Activated CD8-positive, alpha-beta memory T cell treated with anti-CD3 and anti-CD28 coated beads, Interleukin-2, amount 50 U/mL, for 48 hours (primary cell): ENCODE measurements at places on chromosomes 7 and 10.

DNA sequence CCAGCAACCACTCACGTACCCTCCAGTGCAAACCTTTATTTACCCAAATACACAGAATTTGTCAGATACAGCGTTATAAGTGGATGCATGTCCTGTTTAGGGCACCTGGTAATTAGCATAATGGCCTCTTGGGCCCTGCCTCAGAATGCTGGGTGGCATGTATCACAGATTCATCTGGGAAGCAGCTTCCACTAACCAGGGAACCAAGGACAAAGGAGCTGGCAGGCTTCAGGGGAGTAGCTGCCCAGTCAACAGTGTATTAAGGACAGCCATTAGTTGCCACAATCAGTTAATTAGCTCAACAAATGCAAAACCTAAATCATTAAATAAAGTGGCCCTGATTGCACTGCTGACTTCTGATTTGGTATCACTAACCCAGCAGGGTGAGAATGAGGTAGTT, 105.7 kb downstream of the RAPGEF5 start:
- DNase-seq, result no peak

GRCh38 chr10:132981173-132981555, 38.8 kb upstream of the CFAP46 start:
- DNase-seq, result no peak

GRCh38 chr7:141291541-141291940, 217.7 kb downstream of the TMEM178B start:
- DNase-seq, result no peak

DNA sequence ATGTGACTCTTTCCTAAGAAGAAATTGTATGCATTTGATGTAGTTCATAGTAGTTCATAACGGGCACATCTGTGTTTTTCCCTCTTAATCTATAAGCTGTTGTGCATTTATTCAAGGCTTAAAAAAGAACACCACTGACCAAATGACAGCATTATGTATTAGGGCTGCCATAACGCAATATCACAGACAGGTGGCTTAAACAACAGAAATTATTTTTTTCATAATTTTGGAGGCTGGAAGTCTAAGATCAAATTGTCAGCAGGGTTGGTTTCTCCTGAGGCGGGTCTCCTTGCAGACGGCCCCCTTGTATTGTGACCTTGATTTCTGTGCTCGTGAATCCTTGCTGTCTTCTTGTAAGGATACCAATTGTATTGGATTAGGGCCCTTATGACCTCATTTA, 627 bp upstream of the SSMEM1 start:
- no peak for DNase-seq

DNA sequence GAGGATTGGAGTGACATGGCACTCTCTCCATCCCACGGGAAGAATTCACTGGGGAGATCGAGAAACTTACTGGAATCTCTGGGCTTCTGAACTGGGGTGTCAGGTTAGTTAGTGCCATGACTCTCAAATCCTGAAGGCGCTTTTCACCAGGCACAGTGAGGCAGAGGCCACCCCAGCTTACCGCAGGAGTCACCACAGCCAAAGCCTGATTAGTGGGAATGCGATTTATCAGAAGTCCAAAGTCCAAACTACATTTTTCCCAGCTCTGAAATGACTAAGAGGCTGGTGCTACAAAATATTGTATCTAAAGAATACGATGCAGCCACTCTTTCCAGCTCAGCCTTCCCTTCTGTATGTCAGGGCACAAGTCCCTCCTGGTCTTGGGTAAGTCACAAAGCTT, 334.8 kb upstream of the SHH start:
- no peak for DNase-seq

GRCh38 chr7:115724400-115725056, 306.0 kb downstream of the TFEC start:
- no peak for DNase-seq

DNA sequence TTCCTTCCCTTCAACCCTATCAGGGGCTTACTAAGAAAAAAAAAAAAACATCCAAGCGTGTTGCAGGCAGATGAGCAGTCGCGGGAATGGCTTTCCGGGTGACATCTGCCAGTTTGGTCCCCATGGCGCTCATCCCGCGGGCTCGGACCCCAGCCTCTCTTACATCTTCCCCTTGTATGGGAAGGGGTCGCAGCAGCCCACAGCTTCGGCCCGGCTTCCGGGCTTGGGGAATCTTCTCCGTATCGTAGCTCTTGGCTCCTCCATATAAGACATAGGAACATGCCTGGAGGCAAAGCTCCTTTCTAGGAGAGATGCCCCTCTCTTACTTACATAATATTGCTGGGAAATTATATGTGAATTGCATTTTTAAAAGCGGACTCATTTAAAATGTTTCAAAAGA, 99.5 kb downstream of the CUX1 start:
- DNase-seq, result no peak

- DNase-seq, result peak; percentile 76
Measured at GRCh38 chr10:22320591-22321155, at the start of gene BMI1. TSS of gene BMI1 (plus strand) at chr10:22321099. CDS start at chr10:22326450, 5,351 bp downstream.

GRCh38 chr7:27941522-27941921, 201.6 kb downstream of the TAX1BP1 start:
- DNase-seq, result no peak

- no peak for DNase-seq
Measured at GRCh38 chr7:158344706-158345300, 242.8 kb downstream of the PTPRN2 start.

- DNase-seq, result no peak
Measured at GRCh38 chr10:54530299-54530698, 270.7 kb downstream of the PCDH15 start.

- no peak for DNase-seq
Measured at GRCh38 chr7:133827707-133828623, 299.2 kb upstream of the LRGUK start.

DNA sequence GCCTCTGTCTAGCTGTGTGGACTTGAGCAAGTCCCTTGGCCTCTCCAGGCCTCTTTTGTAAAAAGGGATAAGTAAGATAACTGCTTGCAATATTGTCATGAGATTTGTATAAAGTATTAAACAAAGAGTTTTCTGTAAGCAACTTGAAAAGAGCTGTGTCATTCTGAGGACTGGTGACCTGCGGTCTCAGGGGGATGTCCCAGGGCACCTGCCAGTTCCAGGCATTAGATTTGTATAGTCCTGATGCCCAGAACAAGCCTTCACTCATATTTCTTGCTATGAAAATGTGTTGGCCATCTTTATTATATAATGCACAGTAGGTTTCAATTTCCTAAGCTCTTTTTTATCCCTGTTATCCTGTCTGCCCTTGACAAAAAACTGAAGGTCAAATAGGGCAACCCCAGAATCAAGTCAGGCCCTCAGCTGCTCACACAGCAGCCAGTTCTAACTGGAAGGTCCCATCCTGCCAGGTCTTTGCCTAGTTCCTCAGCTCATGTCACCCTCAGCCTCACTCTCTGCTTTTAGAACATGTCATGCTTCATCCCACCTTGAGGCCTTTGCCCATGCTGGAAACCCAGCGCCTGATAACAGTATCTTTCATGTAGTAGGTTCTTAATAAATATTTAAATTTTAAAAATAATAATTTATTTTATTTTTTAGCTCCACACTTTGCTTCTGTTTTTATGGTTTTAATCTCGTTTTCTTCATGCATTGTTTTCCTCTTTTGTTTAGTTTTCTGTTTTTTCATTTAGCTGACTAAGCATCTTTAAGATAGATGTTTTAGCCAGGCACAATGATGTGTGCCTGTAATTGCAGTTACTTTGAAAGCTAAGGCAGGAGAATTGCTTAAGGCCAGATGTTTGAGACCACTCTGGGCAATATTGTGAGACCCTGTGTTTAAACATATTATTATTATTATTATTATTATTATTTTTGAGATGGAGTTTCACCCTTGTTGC, 87.5 kb upstream of the ZNF92 start:
- DNase-seq, result no peak

GRCh38 chr7:76507723-76508406, 2.5 kb upstream of the UPK3B start:
- no peak for DNase-seq

GRCh38 chr7:47472444-47473157, 109.3 kb downstream of the TNS3 start:
- no peak for DNase-seq

- no peak for DNase-seq
Measured at GRCh38 chr7:99987846-99988245, 12.0 kb upstream of the AZGP1 start.

DNA sequence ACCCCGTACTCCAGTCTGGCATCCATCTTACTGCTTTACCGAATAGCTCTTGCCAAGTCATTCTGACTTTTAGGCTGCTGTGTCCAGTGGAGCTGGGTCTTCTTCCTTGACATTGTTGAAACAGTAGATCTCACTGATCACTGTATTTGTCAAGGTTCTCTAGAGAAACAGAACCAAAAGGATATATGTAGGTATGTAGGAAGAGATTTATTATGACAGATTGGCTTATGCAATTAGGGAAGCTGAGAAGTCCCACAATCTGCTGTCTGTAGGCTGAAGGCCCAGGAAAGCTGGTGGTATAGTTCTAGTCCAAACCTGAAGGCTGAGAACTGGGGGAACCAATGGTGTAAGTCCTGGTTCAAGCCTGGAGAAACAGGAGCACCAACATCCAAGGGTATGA, 12.1 kb upstream of the PRRT4 start:
- no peak for DNase-seq

GRCh38 chr10:966466-967235, 21.6 kb upstream of the GTPBP4 start:
- DNase-seq, result no peak

GRCh38 chr10:85787393-85787792, 579.2 kb downstream of the GRID1 start:
- DNase-seq, result no peak

GRCh38 chr10:72186258-72186981, 29.4 kb upstream of the ANAPC16 start:
- DNase-seq, result no peak

GRCh38 chr10:67837541-67838314, at the start of gene DNAJC12:
TSS of gene DNAJC12 (minus strand) at chr10:67838188. CDS start at chr10:67838011, 177 bp downstream.
- no peak for DNase-seq

- no peak for DNase-seq
Measured at GRCh38 chr7:98289333-98289875, 7.9 kb downstream of the BRI3 start.

DNA sequence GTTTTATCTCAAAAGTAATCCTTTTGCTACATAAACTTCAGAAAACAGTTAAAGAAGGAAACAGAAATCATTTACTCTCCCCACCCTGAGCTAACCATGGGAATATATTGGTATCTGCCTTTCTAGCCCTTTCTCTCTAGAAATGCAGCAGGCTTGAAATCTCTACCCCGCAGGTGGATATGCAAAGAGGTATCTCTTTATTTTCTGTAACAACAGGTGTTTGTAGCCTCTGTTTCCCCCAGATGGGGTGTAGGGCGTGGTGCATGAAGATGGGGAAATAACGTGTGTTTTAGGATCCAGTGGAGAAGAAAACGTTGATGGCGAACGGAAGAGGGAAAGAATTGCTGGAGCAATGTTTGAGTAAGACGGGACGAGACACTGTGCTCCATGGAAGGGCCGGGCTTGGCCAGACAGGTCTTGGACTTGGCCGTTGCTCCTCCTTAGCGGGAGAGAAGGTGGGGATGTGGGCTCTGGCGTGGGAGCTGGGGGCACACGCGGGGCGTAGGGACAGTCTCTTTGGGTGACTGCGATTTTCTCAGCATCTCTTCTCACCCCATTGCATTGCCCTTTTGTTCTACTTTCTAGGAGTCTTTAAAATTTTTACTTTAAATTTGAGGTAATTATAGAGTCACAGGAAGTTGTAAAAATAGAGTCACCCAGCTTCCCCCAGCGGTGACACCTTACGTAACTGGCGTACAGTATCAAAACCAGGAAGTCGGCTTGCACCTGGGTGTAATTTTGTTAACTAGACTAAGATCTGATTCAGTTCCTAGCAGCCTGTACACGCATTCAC, 82.9 kb downstream of the ELFN1 start:
- DNase-seq, result no peak

DNA sequence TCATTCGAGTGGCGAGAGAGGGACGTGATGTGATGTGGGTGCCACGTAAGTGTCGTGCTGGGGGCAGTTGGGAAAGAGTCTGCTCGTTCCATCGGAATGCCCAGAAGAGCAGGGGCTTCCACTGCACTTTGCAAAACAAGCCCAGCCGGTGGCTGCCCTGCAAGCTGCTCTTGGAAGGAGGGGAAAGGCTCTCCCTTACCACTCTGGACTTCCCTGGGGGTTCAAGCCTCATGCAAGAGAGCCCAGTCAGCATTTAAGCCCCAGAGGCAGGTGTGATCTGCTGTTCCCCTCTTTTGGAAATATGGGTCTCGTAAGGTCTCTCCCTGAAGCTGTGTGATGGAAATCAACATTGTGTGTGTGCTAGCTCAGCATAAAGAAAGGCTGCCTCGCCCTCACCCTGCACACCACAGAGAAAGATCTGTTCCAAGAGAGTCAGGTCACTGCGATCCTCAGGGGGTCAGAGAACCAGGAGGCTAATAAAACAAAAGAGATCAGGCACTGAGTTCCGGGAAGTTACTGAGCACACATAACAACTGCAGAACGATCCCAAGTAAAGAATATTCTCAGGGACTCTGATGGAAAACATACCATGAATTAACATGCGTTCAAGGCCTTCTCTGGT, 212.5 kb downstream of the ADAM12 start:
- no peak for DNase-seq

GRCh38 chr7:25953859-25954258, 198.1 kb upstream of the NFE2L3 start:
- no peak for DNase-seq

DNA sequence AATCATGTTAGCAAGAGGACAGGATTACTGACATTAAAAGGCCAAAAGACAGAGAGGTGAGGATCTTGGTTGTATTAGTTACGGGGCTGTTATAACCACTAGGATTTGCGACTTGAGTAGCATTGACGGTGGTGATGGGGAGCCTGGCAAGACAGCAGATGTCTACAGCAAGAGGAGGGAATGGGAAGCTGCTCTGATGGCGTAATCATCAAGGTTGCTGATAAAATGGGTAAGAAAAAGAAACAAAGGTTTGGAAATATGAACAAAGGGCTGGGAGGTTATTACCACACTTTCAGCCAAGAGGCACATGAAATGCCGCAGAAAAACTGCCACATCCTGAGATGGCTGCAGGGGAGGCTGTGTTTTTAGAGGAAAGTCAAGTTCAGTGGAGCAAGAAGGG, 33.9 kb downstream of the TMEM229A start:
- no peak for DNase-seq

GRCh38 chr10:76632767-76633051, 1004.9 kb downstream of the KCNMA1 start:
- no peak for DNase-seq

- DNase-seq, result no peak
Measured at GRCh38 chr7:26507108-26507987, 215.7 kb downstream of the SNX10 start.
